ENCODE measurements at places on chromosomes 12 and 14.

- no peak for DNase-seq
Measured at GRCh38 chr12:2498964-2499500, 295.7 kb upstream of the FKBP4 start.

DNA sequence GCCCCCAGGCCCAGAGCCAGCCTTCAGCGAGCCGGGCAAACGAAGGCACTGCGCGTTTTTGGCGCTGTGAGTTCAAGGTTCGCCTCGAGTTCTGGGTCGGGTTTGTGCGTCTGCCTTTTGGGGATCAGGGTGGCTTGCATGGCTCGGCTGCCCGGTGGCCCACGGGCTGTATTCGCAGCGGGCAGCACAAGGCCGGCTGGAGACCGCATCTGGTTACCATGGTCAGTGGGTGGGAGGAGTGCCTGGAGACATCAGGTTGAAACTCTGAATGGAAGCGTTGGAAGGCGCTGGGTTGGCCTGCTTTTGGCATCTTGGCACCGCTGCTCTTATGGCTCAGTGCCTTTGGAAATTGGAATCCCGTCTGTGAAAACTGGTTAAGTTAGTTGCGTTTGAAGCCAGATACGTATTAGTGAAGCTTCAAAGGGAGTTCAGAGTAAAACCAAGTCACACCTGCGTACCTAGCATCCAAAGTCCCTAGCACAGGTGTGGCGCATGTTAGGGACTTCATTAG lies 50.9 kb downstream of the SNAPC1 start:
- DNase-seq: no peak

DNA sequence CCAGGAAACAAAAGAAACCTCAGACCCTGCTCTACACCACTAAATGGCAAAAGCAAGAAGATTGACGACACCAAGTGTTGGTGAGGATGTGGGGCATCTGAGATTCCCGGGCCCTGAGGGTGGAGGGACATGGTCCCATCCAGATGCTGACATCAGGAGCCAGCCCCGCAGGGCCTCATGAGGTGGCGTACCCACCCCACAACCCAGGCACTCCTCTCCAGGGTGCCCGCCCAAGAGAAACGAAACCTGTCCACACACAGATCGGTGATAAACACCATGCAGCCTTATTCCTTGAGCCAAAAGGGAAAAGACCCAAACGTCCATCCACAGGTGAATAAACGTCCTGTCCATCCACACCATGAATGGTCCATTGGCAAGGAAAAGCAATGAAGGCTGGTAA lies 54.8 kb upstream of the C14orf180 start:
- no peak for DNase-seq

DNA sequence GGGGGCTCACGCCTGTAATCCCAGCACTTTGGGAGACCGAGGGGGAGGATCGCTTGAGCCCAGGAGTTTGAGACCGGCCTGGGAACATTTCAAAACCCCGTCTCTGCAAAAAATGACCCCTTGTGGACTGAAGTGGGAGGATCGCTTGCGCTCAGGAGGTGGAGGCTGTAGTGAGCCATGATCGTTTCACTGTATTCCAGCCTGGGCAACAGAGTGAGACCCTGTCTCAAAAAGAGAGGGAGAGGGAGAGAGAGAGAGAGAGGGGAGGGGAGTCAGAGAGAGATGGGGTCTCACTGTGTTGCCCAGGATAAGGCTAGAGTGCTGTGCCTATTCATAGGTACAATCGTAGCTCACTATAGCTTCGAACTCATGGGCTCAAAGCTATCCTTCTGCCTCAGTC lies 2.8 kb downstream of the FGD4 start:
- DNase-seq: no peak

DNA sequence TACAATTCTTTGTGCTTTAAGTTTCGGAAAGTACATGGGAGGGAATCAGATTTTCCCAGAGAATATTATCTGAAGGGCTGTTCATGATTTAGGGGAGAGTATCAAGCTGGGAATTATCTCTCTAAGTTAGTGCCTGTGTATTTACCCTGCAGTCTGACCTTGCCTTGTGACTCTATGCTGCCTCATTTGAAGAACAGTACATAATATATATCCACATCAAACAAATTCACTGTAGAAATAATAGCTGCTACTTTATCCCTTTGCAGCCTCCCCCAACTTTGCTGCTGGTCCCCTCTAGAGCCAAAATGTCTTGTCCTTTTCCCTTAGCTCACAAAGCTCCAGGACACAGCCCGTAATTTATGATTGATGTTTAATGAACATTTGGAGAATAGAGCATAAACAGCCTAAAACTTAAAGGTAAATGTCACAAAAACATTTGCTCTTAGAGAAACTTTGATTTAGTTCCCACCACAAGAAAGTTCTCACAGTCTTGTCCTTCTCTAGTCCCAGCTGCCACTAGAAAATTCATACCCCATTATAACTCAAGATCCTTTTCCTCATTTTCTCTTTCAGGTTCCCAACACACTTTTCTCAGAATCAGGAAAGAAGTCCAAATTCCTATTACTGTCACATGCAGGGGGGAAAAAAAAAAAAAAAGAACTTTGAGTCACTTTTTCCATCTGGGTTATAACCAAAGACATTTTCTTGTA lies 1009.6 kb downstream of the FLRT2 start:
- no peak for DNase-seq

Measured in SW480 (cell line).